CD4-positive, alpha-beta T cell treated with Interleukin-15 for 4 hours (primary cell): ENCODE measurements at places on chromosomes 13 and 19.

- no peak for DNase-seq
These were observed 31.9 kb downstream of the CHST8 start for GRCh38 chr19:33653684-33654083.

DNA sequence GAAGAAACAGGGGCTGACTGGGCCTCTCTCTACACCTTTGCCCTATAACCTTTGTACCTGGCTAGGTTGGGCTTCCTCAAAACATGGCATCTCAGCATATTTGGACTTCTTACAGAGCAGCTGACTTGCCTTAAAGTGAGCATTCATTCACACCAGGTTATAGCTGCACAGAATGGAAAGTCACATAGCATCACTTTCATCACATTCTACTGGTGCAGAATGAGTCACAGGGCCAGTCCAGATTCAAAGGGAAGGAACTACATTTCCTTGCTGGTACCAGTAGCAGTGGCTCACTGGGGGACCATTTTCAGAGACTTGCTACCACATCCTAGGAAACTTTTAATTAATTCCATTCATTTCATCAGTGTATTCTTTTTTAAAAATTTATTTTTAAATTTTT, 20.3 kb upstream of the TPTE2 start:
- DNase-seq, result no peak

GRCh38 chr19:2856457-2857050, 10.6 kb upstream of the ZNF556 start:
- peak; percentile 24 for DNase-seq

GRCh38 chr19:33306191-33306590, 3.9 kb upstream of the CEBPA start:
- no peak for DNase-seq

GRCh38 chr13:100824366-100824765, 149.8 kb upstream of the TMTC4 start:
- DNase-seq, result no peak

- no peak for DNase-seq
These were observed 66.1 kb downstream of the AKAP11 start for GRCh38 chr13:42337808-42338600.

GRCh38 chr13:73544175-73544574, 485.4 kb downstream of the KLF5 start:
- DNase-seq, result no peak

- DNase-seq, result no peak
These were observed 72.3 kb downstream of the KCTD12 start for GRCh38 chr13:76813891-76814290.

DNA sequence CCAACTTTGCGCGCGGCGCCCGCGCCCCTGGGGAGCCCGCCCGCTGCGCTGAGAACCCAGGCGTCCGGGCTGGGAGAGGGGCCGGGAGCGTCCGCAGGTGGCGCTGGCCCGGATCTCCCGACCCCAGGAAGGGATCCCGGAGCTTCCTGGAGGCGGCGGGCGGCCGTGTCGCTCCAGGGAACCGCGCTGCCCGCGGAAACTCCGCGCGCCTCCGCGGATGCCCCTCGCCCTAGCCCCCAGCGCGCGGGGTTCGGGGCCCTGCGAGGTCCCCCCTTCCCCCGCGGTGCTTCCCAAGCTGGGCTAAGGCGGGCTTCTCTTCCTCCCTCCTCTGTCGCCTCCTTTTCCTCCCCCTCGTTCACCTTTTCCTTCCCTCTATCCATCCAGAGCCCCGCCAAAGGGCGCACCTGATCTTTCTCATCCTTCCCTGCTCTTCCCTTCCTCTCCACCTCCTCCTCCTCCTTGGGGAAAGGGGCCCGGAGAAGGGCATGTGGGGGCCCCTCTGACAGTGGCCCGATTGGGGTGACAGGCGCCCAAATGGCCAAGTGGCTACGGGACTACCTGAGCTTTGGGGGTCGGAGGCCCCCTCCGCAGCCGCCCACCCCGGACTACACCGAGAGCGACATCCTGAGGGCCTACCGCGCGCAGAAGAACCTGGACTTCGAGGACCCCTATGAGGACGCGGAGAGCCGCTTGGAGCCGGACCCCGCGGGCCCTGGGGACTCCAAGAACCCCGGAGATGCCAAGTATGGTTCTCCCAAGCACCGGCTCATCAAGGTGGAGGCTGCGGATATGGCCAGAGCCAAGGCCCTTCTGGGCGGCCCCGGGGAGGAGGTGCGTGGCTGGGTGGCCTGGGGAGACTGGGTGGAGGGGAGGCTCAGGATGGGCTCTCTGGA, 710 bp downstream of the SHD start:
- no peak for DNase-seq

- no peak for DNase-seq
These were observed 117.7 kb upstream of the KLF12 start for GRCh38 chr13:74251778-74252519.

DNA sequence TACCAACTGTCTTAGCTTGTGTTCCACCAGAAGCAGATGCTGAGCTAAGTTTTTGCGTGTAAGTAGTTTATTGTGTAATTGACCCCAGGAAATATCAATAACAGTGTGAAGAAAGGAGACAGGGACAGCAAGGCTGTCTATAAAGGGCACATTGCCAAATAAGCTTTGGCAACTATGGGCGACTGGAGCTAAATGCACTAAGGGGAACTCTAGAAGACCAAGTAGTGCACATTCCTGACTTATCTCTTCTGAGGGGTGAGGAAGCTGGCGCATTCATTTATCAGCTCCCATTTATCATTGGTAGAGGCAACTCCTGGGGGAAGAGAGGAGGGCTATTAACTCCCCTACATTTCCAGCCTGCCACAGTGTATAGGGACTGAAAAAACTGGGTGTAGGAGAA, 135.0 kb downstream of the DLEU7 start:
- DNase-seq, result no peak

DNA sequence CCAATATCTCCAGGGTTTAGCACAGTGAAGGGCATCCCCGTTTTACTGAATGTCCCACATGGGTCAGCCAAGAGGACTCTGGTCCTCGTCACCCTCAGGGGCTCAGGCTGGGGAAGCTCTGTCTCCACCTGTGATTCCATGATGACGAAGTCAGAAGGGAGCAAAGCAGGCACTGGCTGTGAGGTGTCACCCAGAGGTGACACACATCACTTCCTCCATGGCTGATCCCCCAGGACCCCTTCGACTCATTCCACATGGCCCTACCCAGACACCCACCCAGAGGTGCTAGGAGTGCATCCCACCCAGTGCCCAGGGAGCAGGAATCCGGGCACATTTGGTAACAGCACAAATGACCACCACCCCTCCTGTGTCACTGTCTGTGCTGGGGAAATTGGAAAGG, 145.2 kb upstream of the VSTM2B start:
- DNase-seq, result no peak

GRCh38 chr13:98208606-98209005, 31.5 kb upstream of the RNF113B start:
- no peak for DNase-seq

DNA sequence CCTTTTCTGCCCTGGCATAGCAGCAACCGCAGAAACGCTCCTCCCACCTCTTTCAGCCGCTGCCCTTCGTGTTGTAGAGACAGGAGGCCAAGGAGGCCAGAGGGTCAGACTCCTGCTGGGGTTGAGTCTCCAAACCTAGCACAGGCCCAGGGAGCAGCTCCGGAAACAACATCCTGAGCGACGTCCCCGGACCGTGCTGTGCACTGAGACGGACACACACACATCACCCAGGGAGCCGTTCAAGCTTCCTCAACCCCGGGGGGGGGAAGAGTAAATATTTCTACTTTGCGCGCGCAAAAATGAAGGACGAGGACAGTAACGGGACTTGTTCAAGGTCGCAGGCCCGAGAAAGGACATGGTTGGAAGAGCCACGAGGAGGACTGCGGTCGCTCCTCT, 657 bp downstream of the ZNF550 start:
- peak; percentile 2 for DNase-seq

DNA sequence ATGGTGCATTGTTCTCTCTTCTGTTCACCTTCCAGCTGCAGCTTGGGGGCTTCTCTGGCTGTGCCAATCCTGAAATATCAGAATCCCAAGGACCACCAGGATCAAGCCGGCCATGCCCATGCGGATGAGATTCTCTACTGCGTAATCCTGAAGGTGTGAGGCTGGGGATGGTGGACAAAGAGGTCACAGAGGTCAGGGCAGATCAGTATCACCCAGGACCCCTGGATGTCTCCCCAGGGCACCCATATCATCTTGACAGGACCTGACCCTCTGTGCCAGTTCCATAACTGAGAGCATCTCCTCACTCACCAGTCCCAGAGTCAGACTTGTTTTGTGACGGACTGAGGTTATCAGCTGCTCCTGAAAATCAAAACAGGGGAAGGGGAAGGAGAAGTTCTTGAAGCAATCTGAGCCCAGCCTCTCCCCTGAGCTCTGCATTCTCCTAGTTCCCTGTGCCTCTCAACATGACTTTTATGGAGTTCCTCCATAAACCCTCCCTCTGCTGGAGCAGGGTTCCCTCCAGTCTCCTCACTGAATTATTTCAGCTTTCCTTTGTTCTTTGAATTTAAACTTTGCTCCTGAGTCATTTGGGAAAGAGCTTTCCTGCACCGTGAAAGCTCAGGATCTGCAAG, 5.5 kb downstream of the LILRA5 start:
- no peak for DNase-seq

DNA sequence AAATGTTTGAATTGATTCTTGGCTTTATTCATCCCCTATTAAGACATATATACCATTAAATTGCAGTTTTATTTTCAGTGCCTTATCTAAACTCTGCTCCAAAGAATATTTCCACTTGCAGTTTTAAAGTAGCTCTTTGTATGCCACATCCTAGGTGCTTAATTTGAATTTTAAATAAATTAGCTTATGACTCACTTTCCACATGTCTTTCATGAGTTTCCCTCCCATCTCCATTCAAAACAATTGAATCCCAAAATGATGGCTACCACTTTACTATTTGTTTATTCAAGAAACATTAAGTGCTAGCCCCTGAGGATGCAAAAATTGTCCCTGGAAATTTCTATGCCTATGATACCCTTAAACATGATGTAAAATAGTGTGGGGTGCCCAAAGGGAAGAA, 19.5 kb downstream of the PCDH20 start:
- no peak for DNase-seq

- DNase-seq, result no peak
These were observed 103.3 kb upstream of the ZNF507 start for GRCh38 chr19:32241932-32242710.

DNA sequence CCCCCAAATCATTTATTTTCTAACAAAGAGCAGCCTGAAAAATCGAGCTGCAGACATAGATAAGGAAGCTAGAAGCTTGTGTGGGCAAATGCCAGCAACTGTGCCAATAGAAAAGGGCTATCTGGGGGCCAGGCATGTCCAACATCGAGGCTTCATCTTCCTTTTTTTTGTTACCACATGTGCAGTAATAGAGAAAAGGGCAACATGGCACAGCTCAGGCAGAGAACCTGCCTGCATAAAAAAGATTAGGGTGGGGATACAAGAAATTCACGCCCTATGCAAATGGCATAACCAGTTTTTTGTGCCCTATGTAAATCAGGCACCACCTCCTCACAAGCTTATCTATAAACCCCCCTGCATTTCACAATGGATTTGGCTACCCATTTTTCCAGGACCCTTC, 60.4 kb upstream of the ABCC4 start:
- DNase-seq, result no peak

GRCh38 chr19:49361438-49362047, 673 bp downstream of the TEAD2 start:
- DNase-seq, result no peak

- DNase-seq, result peak; percentile 76
These were observed 610 bp downstream of the RABAC1 start for GRCh38 chr19:41958367-41959055.

DNA sequence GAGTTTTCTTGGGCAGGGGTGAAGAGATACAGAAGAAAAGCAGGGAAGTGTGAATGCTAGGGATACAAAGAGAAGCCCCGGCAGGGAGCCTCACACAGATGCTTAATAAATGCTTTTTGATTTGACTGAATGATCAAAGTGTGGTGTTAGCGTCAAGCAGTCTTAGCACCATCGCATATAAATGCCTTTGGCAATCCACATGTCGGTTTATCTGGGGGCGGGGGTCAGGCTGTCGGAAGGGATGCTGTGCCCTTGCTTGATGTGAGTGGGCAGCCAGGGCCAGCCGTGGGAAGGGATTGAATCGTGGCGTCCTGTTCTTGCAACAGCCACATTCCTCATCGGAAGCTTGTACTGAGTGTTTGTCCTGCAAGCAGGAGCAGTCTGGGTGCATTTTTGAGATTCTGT, 173.1 kb downstream of the LACC1 start:
- DNase-seq, result no peak

DNA sequence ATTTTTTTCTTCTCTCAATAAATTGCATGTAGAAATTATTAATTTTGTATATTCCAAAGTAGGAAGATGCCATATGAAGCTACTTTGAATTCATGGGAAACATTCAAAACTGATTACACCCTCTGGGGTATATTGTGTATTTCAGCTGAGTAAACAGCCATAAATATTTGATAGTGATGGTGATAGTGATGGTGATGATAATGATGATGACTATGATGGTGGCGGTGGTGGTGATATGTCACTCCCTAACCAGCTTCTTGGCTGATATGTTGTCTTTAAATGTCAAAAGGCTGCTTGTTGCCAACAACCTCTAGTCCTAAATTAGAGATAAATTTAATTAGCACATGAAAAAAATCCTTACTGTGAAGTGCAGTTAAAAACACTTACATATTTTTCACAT, 102.0 kb downstream of the LRCH1 start:
- no peak for DNase-seq

DNA sequence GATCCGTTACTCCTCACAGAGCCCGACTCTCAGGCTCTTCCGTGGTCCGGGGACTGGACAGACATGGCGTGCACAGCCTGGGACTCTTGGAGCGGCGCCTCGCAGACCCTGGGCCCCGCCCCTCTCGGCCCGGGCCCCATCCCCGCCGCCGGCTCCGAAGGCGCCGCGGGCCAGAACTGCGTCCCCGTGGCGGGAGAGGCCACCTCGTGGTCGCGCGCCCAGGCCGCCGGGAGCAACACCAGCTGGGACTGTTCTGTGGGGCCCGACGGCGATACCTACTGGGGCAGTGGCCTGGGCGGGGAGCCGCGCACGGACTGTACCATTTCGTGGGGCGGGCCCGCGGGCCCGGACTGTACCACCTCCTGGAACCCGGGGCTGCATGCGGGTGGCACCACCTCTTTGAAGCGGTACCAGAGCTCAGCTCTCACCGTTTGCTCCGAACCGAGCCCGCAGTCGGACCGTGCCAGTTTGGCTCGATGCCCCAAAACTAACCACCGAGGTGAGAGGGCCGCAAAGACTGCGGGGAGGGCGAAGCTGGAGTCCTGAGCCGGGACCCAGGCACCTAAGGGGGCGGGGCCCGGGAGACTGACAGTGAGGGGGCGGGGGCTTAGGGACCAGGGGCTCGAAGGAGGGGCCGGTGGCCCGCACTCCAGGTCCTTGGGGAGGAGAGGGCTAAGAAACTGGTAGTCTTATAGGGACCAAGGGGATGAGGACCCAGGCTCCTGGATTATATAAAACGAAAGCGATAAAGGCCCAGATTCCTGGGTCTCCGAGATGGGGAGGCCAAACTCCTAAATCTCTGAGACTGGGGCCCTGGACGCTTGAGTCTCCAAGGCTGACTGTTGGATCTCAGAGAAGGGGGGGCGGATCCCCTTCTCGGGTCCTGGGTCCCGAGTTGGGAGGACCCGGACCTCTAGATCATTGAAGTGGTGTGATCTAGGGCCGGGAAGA, 2.0 kb downstream of the ETV2 start:
- peak; percentile 81 for DNase-seq
